ENCODE measurements at places on chromosomes 2 and 18.

GRCh38 chr18:55328301-55328700, 259.7 kb downstream of the TCF4 start:
- DNase-seq, result no peak

GRCh38 chr2:108975613-108976435, 13.2 kb downstream of the EDAR start:
- DNase-seq, result no peak

DNA sequence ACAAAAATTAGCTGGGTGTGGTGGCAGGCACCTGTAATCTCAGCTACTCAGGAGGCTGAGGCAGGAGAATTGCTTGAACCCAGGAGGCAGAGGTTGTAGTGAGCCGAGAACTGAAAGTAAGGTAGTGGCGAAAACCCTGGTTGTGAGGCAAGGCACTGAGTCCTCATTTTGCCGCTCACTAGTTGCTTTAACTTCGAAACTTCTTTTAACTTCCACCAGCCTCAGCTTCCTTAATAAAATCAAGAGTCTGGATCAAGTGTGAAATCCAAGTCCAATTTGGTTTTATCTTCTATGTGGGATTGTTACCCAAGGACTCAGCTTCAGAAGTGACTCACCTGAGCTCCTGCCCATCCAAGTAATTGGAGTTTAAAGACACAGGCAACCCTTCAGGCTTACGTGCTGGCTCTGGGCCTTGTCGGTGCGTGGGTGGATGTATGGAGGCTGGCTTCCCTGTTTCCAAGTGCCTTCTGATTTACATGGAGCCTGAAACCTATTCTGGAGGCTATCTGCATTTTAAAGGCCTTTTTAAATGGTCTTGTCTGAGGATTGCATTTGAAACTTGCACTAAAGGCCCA, 374.2 kb upstream of the ID2 start:
- no peak for DNase-seq

- DNase-seq, result no peak
Measured at GRCh38 chr2:223100061-223100511, 48.1 kb downstream of the KCNE4 start.

DNA sequence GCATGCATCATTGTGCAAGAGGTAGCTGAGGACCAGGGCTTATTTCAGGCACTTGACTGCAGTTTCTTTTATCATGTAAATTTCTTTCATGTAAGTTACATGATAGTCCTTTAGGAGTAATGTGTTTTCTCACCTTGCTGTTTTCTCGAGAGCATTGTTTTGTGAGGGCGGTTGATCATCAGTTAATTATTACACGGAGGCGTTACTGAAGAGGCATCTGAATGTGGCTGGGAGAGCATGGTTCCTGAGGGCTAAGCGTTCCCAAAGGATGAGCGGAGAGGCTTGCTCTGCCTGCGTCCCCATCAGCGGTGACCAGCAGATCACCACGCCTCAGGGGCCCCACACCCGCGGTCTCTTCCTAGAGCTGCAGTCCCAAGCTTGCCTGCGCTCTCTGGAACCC, 156.1 kb upstream of the NFATC1 start:
- DNase-seq, result no peak

All from stimulated activated CD8-positive, alpha-beta memory T cell treated with anti-CD3 and anti-CD28 coated beads, Interleukin-7, amount 100 ng/mL, for 1 hour (primary cell).